NCI-H2081 treated with DMSO at 0.1 percent for 48 hours (cell line): ENCODE measurements at places on chromosomes 5 and 9.

GRCh38 chr5:36944607-36945225 is 68.1 kb downstream of the NIPBL start:
- DNase-seq, result peak; percentile 85

DNA sequence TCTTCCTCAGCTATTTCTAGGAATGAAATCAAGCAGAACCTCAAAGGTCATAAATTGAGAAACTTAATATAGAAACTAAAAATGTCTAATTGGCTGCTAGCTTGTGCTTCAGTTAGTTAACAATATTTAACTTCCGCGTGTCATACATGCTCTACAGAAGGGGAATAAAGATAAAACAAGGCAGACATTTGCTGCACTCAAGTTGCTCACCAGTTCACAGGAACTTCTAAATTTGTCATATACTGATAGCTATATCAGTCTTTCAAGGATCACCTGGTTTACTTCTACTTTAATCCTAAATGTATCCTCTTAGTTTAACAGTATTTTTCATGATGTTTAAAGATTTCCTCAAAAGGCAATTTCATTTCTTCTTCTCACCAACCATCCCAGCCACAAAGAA is 8.4 kb downstream of the CCNH start:
- no peak for DNase-seq

DNA sequence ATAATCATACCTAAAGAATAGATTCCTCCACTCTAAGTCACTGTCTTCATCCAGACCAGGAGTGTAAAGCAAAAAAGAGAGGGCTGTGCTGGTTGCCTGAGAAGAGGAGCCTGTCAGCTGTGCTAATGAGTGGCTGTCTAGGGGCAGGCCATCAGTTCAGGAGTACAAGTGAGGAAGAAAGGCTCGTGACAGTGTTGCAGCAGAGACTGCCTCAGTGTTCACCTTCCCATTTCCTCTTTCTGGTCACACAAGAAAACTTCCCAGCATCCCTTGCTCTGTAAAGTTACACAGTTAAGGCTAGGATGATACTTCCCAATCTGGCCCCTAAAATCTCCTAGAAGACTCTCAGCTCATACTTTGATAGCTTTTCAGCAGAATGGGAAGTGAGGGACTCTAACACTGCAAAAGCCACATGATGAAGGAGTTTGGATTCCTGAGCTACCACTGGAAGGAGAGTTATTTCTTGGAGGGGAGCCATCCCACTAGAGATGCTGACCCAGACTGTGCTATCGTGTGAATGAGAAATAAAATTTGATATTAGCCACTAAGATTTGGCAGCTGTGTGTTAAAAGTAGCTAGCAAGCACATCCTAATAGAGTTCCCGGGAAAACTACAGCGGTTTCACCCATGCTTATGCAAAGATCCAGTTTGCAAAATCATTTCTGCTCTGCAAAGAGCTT is 67.1 kb downstream of the ADAMTS12 start:
- no peak for DNase-seq

DNA sequence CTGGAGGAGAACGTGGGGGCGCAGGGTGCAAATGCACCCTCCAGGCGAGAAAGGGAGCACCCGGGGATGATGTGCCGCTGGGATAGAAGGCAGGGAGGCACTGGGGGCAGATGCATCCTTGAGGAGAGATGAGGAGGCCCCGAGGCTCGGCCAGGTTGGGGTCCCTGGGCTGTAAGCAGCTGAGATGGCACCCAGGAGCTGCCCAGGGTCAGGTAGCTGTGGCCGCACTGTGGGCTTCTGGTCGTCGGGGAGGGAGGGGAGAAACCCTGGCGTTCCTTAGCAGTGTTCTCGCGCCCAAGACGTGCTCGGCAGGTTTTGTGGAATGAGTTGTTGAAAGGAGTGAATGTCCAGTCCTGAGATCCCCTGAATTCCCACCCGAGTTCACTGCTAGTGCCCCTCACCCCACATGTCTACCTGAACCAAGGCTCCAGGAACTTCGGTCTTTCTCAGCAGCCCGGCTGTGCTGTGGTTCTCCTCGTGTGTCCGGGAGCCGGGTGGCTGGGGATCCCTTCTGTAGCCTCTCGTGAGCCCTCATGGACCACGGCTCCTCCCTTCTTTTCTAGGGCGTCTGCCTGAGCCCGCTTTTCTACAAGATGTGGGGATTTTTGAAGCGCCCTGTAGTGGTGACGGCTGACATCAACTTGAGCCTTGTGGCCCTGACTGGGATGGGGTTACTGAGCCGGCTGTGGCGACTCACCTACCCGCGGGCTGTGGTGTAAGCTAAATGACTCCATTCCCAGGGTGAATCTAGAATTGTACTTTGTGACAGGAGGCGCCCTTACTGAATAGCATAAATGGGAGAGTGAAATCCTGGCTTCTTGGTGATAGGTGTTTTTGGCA is 1.1 kb downstream of the POMT1 start:
- DNase-seq, result no peak

DNA sequence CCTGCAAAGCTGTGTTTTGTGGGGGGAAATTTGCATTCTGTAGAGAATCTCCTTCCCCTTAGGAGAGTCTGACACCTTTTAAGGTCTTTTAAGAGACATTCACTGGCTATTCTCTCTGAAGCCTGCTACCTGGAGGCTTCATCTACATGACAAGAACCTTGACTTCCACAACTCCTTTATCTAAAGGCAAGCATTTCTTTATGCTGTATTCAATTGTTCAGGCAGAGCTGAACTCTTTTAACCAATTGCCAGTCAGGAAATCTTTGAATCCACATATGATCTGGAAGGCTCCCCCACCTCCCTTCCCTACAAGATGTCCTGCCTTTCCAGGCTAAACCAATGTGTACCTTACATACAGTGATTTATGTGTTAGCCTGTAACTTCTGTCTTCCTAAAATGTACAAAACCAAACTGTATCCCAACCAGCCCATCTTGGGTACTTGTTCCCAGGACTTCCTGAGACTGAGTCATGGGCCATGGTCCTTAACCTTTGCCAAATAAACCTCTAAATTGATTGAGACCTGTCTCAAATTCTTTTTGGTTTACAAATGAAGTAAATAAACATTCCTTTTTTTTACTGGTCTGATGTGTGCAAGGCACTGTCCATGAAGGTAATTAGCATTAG is 9.9 kb downstream of the C9orf85 start:
- no peak for DNase-seq

GRCh38 chr9:137968235-137968634 is 90.7 kb downstream of the CACNA1B start:
- DNase-seq, result no peak

DNA sequence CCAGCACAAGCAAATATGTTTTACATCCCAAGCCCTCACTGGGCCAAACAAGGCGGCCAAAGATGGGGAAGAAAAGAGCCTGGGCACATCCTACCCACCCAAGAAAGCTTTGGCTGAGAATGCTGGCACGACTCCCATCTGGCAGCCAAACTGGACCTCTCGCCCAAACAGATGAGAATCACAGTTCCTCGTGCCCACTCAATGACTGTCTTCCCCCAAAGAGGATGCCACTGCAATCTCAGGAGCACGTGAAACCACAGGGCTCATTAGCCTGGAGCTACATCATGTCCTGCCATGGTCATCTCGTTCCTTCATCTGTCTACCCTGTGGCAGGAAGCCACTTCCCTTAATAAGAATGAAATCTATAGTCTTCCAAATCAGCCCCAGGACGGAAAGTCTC is 536.8 kb downstream of the BNC2 start:
- no peak for DNase-seq

- DNase-seq, result no peak
Measured at GRCh38 chr5:66655395-66656324, 59.5 kb downstream of the MAST4 start.

- DNase-seq, result no peak
Measured at GRCh38 chr9:108168236-108168850, 678.8 kb upstream of the KLF4 start.

DNA sequence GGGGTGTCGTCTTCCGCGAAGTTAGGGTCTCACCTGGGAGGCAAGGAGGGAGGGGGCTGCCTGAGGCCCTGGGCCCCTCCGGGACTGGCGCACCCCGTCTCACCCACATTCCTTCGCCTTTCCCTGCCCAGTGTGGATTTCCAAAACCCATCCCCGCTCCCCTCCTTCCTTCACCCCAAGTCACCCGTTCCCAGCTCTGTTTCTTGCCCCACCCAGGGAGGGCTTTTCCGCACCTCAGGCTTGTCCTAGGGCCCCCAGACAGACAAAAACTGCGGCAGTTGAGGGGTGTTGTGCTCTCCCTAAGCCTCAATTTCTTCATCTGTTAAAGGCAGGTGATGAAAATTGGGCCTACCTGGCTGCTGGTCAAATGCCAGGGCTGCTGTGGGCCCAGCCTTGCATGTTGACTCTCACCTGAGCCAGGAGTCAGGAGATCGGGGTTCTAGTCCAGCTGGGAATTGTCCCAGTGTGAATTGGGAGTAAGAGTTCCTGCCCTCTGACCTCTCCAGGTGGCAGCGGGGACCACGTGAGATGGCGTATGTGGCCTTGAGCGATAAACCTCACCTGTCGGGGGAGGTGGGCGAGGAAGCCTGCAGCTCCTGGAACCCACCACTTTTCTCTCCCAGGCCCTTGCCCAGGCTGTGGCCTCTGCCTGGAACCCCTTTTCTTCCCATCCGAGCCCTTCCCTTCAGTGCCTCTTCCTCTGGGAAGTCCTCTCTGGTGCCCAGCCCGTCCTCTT is 143.4 kb upstream of the IER5L start:
- DNase-seq, result no peak

DNA sequence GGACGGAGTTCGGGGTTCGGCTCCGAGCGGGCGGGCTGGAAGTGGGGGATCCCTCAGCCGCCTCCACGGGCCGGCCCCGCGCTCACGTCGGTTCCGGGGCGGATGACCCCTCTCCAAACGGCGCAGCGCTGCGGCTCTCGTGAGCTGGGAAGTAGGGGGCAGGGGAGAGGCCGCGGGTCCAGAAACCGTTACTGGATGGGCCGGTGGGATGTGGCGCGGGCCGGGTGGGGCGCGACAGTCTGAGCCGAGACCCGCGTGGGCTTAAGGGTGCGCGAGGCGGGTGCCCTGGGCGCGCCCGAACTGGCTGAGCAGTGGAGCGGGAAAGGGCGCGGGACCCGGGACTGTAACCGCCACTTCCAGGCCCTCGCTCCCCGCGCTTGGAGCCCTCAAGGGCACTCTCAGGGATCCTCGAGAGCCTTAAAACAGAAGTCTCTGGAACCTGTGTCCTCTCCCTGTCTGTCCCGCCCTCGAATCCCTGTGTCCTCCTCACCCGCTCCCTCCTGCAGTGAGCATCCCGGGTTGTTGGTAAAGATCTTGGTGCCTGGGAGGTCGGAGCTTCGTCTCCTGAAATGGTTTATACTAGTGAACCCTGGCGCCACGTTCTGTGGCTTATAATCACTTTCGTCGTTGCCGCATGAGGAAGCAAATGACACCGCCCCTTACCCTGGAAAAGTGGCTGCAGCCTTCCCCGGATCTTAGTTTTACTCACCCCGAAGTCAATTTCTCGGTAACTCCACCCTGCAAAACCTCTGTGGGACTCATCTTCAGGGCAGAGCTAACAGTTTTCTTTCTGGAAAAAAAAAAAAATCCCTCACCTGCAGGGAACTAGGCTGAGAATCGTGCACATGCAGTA is 571 bp upstream of the MARCHF11 start:
- DNase-seq, result no peak
